ENCODE measurements at places on chromosomes 11 and 22.

DNA sequence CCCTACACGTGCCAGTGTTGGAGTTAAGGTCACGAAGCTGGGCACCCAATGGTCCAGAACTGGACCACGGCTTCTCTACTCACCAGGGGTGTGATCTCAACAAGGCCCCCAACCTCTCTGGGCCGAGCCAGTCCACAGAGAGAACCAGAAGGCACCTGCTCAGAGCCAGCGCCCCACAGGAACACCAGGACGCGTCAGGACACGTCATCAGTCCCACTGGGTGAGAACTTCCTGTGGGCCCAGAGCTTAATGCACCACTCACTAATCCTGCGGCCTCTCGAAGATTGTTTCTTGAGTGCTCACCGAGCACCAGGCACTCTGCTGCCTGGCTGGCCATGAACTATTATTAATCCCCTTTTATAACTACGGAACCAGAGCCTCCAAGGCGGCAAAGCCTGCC lies 10.1 kb downstream of the PHF21B start:
- DNase-seq = no peak

DNA sequence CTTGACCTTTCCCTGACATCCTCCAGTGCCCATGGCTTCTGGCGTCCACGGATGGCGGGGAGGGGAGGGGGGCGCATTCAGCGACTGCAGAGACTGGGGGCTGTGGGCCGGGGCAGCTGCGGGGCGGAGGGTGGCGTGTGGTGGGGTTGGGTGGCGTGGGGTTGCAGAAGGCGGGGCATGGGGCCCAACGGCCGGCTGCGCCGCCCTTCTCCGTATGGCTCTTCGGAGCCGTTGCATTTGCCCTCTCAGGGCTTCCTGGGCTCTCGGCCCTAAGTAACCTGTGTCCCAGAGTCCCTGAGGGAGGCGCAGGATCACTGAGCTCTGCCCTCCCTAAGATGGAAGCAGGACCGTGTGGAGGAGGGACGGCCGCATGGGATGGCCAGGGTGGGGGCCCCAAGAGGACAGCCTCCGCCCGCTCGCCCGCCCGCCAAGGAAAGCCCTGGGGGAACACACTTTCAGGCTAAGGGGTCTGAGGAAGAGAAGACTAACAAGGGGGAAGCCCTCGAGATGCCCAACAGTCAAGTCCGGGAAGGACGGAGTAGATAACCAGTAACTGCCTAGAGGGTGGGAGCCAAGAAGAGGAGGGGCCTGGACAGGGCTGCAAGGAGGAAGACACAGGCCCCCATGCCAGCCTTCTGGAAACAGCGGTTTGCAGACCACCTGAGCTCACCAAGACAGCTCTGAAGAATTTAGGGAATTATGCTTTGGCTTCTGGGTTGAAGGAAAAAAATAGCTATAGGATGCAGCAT lies 9.2 kb upstream of the AIFM3 start:
- no peak for DNase-seq

GRCh38 chr22:42716649-42717127 lies 4.0 kb downstream of the A4GALT start:
- no peak for DNase-seq

GRCh38 chr11:113533425-113533698 lies 58.2 kb upstream of the DRD2 start:
- DNase-seq = no peak

DNA sequence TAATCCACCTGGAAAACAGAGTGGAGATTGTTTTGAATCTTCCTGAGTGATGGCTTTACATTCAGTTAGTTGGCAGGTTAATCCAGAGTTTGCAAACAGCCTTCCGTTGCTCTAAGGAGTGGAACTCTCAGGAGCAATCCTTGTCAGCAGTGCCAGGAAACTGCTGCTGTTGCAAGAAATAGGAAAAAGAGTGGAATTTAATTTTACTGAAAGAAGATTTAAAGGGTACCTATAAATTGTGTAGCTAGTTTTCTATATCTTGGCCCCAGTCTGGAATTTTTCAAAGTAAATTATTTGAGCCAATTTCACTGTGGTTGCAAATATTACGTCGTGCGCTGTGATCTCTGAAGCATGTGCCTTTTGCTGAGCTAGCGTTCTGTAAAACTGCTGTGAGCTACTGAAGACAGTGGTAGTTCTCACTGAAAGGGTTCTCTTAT lies 55.5 kb upstream of the SLC5A12 start:
- no peak for DNase-seq

GRCh38 chr11:110908401-110909105 lies 196.3 kb upstream of the ARHGAP20 start:
- no peak for DNase-seq

DNA sequence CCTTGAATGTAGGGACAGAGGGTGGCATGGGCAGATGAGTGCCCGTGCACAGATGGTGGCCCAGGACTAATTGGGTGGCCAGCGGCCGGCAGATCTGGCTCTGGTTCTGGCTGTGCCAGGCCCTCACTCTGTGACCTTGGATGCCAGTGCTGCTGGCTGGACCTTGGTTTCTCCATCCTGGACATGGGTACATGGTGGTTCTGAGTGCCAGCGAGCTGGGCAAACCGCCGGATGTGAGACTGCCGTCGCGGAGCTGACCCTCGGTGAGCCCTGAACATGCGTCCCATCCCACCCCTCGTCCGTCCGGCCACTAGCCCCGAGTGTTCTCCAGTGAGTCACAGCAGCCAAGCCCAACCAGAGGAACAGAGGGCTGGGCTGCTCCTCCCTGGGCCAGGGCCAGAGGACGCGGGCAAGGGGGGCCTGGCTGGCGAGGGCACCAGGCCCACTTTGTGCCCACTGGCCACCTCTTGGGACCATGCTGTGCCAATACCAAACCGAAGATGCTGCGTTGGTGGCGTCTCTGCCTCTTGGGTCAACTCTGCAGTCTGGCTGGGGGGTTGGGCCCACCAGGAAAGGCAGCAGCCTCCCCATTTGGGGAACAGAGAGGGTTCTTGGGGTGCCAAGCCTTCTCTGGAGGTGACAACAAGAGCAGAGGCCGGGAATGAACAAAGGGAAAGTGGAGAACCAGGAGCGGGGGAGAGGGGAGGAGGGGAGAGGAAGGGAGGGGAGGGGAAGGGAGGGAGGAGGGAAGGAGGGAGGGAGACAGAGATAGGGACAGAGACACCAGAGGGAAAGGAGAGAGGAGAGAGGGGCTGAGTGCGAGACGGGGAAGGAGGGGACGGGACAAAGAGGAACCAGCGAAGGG lies 10.7 kb downstream of the LSP1 start:
- peak; percentile 6 for DNase-seq

GRCh38 chr11:110463153-110463552 lies 33.4 kb downstream of the FDX1 start:
- no peak for DNase-seq

DNA sequence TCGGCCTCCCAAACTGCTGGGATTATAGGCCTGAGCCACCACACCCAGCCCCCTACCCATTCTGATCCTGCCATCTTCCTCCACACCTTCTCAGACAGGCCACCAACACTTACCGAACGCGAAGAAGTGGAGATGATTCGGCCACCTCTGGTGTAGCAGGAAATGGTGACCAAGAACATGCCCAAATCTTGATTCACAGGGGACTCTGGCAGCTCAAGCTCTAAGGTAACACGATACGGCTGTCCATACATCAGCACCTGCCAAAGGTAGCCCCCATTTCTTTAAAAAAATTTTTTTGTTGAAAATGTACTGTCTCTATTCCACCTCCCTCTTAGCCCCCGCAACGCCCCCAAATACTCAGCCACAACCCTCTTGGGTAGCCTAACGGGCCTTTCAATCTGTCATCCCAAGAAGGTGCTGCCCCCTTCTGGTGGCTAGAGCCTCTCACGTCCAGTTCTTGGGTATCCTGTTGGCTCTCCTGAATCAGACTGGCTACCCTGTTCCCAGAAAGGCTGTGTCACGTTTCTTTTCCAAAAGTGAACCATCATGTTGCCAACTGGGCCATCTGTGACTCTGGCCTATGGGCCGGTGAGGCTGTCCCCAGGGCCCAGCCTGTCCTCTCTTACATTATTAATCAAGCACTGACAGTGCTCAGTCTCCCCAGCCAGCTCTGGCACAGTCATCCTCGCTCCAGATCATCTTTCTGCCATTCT lies 5.3 kb upstream of the LRRN4CL start:
- no peak for DNase-seq

- DNase-seq = no peak
Observed at GRCh38 chr11:110190885-110191284, 97.7 kb downstream of the ZC3H12C start.

DNA sequence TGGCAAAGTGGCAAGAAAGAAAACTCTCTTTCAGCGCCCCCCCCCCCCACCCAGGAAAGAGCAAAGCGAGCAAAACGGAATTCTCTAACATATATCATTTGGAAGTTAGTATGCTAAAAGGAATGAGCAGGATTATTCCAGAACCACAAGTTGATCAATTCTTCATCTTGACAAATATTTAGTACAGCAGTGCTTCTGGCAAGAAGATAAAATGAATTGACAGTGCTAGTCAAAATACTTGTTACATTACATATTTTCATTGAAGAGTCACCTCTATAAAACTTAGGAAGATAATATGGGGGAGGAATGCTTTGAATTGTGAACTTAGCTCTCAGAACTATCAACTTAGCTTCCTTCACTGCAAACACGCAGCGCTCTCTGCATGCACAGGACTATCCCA lies 377.4 kb downstream of the DYNC2H1 start:
- DNase-seq = no peak

- DNase-seq = no peak
Observed at GRCh38 chr11:2140411-2141400, 1.5 kb upstream of the IGF2 start.

- DNase-seq = no peak
Observed at GRCh38 chr11:45477588-45477987, 187.8 kb downstream of the CHST1 start.

- no peak for DNase-seq
Observed at GRCh38 chr11:75689863-75690609, 21.2 kb upstream of the MAP6 start.

DNA sequence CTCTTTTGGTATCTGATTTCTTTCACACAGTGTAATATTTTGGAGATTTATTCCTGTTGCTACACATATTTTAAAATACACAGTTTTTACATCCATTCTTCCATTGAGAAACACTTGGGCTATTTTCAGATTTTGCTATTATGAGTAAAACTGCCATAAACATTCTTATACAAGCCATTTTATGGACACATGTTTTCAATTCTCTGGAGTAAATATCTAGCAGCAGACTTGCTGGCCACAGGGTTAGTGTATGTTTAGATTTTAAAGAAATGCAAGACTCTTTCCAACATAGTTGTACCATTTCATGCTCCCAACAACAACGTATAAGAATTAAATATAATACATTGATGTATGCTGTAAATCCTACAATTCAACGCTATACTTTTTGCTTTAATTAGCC lies 360.8 kb upstream of the PITPNB start:
- no peak for DNase-seq

DNA sequence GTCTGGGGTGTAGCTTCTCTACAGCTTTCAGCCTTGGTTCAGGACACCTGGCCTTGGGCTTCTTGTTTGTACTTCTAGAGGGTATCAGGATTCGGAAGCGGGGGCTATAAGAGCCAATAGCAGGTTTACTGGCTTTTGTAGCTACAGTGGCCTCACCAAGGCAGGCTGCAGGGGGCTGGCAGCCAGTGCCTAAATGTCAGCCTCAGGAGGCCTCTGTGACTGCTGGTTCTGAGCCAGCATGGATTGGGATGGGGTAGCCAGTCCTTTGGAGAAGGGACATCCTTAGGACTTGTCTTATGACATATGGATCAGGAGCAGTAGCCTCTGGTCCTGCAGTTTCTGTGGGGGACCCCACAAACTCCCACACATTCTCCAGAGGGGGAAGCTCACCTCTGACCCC lies 29.9 kb downstream of the EIF3F start:
- no peak for DNase-seq

- no peak for DNase-seq
Observed at GRCh38 chr11:60080535-60080934, 7.9 kb upstream of the MS4A2 start.

GRCh38 chr22:44759001-44759400 lies 6.6 kb downstream of the ARHGAP8 start:
- no peak for DNase-seq

GRCh38 chr11:5197536-5197935 lies 2.9 kb downstream of the OR51V1 start:
- no peak for DNase-seq

DNA sequence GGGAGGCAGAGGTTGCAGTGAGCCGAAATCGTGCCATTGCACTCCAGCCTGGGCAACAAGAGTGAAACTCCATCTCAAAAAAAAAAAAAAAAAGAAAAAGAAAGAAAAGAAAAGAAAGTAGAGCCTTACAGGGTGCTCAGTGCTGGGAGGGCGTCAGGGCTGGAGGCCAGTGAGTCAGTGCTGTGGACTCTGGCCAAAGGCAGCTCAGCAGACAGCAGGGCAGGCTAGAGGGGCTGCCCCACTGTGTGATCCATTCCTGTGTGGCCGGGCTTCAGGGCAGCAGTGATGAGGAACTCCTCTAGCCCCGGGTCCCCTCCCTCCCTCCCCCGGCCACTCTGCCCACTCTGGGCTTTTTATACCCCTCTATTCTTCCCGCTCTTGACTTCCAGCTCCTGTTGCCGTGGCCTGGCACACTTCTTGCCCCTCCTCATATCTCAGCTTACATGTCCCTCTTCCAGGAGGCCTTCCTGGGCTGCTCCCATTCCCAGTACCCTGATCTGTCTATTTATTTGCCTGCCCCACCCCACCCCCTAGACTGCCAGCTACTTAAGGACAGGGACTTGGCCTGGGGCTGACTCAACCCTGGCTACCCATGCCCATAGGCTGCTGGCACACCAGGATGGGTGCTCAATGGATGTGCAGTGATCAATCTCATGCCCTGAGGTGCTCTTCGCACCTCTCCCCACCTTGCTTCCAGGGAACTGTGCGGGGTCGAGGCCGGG lies 10.1 kb downstream of the SYT12 start:
- DNase-seq = no peak

DNA sequence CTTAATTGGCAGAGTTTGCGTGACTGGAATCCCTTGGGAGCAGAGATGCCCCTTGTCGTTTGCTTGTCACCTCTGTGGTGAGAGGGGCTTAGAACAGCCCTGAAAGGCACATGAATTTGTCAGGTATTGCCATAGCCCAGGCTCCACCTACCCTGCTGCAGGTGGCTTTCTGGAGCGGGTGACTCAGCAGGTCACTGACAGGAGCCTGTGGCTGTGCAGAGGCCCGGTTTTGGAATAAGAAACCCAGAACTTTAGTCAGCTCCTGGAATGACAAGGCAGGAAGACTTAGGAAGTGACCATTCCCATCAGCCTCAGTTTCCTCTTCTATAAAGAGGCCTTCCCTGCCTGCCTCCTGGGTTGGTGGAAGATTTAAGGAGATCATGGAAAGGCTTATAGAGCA lies 539.7 kb downstream of the INSC start:
- DNase-seq = no peak

DNA sequence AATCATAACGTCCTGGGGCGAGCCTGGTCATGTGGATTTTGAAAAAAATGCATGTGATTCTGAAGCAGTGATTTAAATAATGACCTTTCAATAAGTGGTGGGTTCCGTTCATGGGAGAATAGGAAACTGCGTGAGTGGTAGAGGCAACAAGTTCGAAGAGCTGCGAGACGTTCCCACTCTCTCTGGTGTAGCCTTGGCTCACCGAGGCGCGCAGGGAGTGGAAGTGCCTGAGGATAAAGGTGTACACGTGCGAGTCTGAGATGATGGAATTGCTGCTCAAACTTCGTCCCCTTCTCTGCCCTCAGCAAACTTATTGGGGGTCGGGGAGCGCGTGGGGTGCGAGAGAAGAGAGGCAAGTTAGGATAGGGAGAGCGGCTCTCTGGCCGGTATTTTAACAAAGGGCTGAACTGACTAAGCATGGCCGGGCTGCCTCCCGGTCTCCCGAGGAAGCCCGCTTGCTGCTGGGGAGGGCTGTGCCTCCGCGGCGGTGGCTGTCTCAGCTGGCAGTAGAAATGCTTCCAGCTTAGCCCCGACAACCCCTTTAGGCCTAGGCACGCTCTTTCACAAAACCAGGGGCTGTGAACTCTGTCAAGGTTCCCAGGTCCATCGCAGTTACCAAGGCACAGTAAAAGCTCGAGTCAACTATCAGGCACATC lies 875 bp upstream of the STT3A start:
- DNase-seq = no peak

Data from LNCaP clone FGC (cell line).